NCI-H2081 (cell line): ENCODE measurements at places on chromosomes 6 and 20.

- peak; percentile 20 for DNase-seq
Observed at GRCh38 chr6:26366504-26366903, 1.5 kb downstream of the BTN3A2 start.

- no peak for DNase-seq
Observed at GRCh38 chr6:57190140-57190539, 18.0 kb downstream of the BAG2 start.

GRCh38 chr20:17021481-17021880, 205.4 kb upstream of the PCSK2 start:
- no peak for DNase-seq

DNA sequence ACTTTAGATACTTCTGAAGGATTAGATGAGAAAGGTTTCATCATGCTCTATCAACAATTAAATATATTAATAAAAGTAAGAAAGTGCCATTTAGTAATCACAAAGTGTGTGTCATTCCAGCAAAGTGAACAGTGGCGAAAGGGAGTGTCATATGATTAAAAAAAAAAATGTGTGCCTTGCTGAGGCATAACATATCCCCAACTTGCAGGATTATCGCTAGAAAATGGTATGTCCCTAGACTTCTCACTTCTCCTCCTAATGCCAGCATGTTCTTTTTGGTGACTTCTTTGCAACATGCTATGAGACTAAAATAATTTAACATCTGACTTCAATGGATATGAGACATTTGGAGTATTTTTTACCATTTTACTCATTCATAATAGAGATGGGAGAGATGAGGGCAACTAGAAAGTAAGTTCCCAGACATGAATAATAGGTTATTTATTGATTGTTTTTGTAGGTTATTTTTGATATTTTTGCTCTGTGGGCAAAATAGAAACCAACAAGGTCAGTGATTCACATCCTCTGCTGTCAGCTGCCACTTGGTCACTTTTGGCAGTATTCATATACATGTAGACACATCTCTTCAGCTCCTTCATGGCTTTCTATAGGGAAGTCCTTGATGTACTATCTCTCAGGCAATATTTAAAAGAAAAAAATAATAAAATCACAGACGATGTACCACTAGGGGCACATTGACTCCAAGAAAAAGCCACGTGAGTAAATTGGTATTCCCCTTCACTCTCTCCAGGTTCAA, 370.1 kb downstream of the BMP2 start:
- DNase-seq: no peak

- DNase-seq: no peak
Observed at GRCh38 chr20:46985671-46986070, 91.0 kb downstream of the EYA2 start.

DNA sequence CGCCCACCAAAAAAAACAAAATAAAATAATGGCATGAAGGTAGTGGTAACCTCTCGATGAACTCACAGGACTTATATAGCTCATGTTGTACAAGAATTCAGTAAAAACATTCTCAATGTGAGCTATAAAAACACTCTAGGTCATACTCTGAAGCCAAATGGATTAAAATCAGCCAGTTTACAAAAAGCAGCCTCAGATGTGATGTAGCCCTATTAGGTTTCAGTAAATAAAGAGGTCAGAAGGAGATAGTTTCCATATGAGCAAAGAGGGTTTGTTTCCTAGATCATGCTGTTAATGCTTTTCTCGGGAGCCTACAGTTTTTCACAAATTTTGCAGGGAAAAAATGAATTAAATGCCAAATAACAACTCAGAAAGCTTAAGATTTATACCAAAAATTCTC, 319.5 kb upstream of the HSF2 start:
- DNase-seq: no peak

GRCh38 chr6:82775361-82775760, 290.3 kb downstream of the UBE3D start:
- no peak for DNase-seq

GRCh38 chr6:64254558-64254957, 619.0 kb downstream of the PHF3 start:
- DNase-seq: peak; percentile 32

GRCh38 chr6:2028457-2029038, 216.9 kb downstream of the GMDS start:
- DNase-seq: peak; percentile 85

- no peak for DNase-seq
Observed at GRCh38 chr6:105492706-105493673, 90.1 kb upstream of the PREP start.

GRCh38 chr6:38169977-38170526, 350.5 kb downstream of the ZFAND3 start:
- peak; percentile 82 for DNase-seq

GRCh38 chr6:30542404-30542725, 13.9 kb downstream of the GNL1 start:
- DNase-seq: no peak

- DNase-seq: no peak
Observed at GRCh38 chr6:37272834-37273566, 15.1 kb upstream of the TMEM217 start.

GRCh38 chr6:127554435-127555006, 22.5 kb upstream of the C6orf58 start:
- peak; percentile 12 for DNase-seq

- DNase-seq: no peak
Observed at GRCh38 chr20:14235355-14235754, 102.1 kb downstream of the FLRT3 start.

- peak; percentile 47 for DNase-seq
Observed at GRCh38 chr6:105757512-105758200, 328.5 kb upstream of the PRDM1 start.

DNA sequence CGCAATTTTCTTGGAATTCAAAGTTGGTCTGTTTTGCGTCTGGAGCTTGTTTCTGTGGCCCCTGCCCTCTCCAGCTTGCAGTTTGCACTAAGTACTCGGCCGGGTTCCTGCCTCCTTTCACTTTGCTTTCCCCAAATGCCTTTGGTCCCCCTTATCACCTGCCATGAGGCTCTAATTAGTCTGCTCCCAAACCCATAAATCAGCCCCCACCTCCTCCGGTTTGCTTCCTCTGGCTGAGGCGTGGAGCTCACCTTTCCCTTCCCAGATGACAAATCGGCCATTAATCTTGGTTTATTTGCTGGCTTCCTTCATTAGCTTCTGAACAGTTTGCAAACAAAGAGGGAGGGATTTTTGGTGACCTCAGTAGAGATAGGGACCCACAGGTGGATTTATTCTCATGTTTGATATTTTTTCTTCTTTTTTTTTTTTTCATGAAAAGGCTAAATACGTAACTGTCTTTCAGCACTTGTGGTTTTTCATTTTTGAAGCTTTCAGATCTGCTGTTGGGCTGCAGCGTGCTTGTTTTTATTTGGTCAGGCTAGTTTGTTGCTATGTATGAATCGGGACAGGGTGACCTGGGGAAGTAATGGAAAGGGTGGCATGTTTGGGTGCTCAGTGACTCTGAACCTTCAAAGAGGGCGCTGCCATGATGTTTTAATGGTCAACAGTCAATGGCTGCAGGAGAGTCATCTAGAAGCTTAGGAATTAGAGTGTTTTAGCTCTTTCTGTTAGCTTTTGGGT, 121.7 kb upstream of the JAG1 start:
- no peak for DNase-seq
